ENCODE measurements at places on chromosomes 11 and 22. TPM values are rescaled to one million over a fixed set of nuclear protein-coding genes. Genes with fewer than 3 reads are reported as not detected.

The AIFM3 gene
- 0.47 TPM for total RNA-seq

The SPDYC gene
- not detected for total RNA-seq

The HMBS gene
- 18.5 TPM for total RNA-seq

DNA sequence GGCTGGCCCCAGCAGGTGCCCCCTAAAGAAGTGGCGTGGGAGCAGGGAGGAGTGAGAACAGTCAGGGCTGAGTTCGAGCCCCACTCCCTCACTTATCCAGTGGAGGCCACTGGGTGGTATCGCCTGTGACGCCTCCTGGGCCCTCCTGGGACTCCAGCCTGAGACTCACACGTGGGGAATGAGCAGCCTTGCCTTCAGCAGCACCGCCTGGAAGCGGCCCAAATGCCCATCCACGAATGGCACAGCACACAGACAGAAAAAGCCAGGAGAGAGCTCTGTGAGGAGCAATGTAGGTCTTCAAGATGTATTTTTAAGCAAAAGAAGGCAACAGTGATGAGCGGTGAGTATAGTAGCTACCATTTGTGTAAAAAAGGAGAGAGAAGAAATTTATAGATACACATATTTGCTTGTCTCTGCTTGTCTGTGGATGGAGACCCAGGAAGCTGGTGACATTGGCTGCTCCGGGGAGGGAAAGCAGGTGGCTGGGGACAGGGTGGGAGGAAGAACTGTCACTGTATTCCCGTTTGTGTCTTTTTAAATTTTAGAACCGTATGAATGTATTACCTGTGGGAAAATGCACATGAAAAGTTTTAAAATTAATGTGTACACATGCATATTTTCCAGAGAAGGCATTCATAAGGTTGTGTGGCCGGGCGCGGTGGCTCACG lies 13.2 kb downstream of the KCNJ4 start:
- DNase-seq, result no peak

GRCh38 chr11:75471176-75471973 lies 38.4 kb upstream of the KLHL35 start:
- DNase-seq, result no peak

- DNase-seq, result no peak
Observed at GRCh38 chr11:46366260-46366659, 15.2 kb upstream of the MDK start.

DNA sequence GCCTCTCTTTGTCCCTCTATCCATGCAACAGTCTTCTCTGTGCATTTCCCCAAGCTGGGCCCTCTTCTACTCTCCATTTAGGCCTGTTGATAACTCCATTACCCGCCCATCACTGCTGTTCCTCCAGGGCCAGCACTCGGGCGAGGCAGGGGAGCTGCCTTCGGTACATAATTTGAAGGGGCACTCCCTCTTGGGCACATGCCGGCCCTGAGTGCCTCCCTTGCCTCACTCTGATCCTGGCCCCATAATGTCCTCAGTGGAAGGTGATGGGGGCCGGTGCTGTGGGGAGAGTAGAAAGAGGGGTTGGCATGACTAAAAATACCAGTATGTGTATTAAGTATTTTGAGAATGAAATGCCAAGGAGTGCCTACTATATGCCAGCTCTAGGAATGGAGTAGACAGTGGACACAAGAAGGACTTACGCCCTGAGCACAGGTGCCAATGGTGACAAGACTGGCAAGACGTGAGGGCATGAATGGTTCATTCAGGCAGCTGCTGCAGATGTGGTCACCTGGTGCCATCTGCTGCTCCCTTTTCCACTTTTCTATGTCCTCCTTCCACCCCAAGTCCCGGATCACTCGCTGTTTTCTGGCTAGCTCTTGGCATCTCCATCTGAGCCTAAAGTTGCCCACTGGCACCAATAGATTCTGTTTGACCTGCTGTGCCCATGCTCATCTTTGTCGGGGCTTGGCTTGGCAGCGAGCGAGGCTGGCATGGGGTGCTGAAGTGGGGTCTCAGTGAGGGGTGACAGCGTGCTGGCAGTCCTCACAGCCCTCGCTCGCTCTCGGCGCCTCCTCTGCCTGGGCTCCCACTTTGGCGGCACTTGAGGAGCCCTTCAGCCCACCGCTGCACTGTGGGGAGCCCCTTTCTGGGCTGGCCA lies 22.6 kb downstream of the TMEM218 start:
- no peak for DNase-seq

- no peak for DNase-seq
Observed at GRCh38 chr11:126305699-126306098, 1.8 kb downstream of the DCPS start.

- no peak for DNase-seq
Observed at GRCh38 chr11:59954219-59954847, 9.5 kb upstream of the OOSP4A start.

DNA sequence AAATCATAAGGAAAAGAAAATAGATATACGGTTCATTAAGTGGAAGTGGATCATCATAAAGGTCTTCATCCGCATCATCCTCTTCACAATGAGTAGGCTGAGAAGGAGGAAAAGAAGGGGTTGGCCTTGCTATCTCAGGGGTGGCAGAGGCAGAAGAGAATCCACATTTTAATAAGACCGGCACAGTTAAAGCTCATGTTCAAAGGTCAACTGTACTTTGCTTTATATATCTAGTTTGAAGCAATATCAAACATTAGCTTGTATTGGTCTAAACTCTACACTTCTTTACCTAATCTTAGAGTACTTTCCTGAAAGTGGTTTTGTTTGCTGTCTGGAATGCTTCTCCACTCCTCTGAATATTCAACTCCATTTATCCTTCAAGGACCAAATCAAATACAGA lies 5.7 kb upstream of the PPFIBP2 start:
- DNase-seq, result no peak

- DNase-seq, result no peak
Observed at GRCh38 chr11:39327302-39327701, 2132.2 kb downstream of the LRRC4C start.
